Naive thymus-derived CD4-positive, alpha-beta T cell (primary cell): ENCODE measurements at places on chromosomes 5 and 9. TPM values are rescaled to one million over a fixed set of nuclear protein-coding genes. Genes with fewer than 3 reads are reported as not detected.

The GMCL2 gene
- not detected for total RNA-seq

The XPA gene
- total RNA-seq, result 19.4 TPM

- H3K27me3 ChIP-seq, result peaks cover 3% of the 10 kb centered on the region
- peaks cover 6% of the 10 kb centered on the region for H3K4me1 ChIP-seq
- DNase-seq, result no peak
- no peak overlapping the region for H3K4me3 ChIP-seq
- H3K36me3 ChIP-seq, result no peaks in the 10 kb centered on the region
Measured at GRCh38 chr5:14141764-14142163, 1.4 kb upstream of the TRIO start.

DNA sequence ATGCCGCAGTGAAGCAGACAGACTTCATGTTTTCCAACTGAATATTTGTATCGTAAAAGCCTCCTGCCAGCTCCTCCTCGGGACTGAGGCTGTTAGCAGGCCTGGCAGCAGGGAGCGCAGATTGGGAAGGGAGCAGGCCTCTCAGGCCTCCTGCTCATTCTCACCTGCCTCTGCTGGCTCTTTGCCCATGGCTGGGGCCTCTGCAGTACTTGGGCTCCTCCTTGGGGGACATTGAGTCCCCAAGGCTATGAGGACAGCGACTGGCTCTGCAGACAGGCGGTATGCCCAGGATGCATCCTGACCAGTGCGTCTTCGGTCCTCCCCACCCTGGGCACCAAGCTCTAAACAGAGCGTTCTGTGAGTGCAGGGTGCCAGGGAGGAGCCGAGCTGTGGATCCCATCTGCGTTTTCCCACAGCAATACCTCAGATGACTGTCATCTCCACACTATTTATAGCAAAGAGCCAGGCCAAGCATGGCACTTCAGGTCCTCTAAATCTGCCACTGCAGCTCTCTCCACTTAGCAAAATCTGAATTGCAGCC is 38.7 kb downstream of the TSTD2 start:
- peaks cover 4% of the 10 kb centered on the region for H3K4me1 ChIP-seq
- no peaks in the 10 kb centered on the region for H3K27me3 ChIP-seq
- no peak overlapping the region for H3K4me3 ChIP-seq
- DNase-seq, result no peak

DNA sequence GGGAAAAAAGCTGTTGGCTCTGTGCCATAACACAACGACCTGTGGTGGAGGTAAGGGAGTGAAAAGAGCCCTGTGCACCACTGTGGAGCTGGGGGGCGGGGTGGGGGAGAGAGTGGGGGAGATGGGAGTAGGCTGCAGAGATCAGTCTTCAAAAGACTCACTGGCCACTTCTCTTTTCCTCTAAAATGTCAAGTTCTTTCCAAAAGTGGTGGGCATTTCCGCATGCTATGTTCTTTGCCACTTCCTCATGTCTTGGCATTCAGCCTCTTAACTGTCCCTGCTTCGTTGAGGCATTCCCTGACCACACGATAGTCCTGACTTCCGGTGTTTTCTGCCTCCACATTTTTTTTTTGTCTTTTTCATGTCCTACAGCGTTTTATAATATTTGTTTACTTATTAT is 2.4 kb upstream of the PPP2R2B start:
- H3K27me3 ChIP-seq, result no peaks in the 10 kb centered on the region
- H3K36me3 ChIP-seq, result no peaks in the 10 kb centered on the region
- peaks cover 4% of the 10 kb centered on the region for H3K4me1 ChIP-seq
- H3K4me3 ChIP-seq, result no peak overlapping the region

The IFNE gene
- total RNA-seq, result not detected

The C9orf43 gene
- total RNA-seq, result 0.84 TPM

DNA sequence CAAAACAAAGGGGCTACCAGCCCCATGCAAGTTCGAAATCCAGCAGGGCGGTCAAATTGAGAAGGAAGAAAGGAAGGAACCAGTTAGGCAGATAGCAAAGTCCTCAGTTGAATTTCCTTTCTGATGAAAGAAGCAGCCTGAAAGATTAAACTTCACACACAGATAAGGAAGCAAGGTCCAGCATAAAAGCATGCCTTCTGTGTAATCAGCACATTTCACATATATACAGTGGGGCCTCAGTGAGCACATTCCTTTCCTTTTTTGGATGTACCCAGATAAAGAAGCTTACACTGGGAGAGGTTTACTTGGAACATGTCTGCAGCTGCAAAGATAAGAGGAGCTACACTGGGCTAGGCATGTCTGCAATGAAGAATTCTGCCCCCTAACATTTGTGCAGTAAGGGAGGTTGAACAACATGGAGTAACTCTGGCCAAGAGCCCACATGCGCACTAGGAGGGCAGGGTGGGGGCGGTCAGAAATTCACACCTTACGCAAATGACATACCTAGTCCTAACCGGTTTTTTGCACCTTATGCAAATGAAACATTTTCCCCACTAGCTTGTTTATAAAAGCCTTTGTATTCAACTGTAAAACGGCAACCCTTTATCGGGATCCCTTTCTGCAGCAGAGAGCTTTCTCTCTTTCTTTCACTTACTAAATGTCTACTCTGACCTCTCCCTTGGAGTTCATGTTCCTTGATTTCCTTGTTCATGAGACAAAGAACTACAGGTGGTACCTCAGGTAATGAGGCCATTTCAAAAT is 149.7 kb upstream of the FBXL17 start:
- no peaks in the 10 kb centered on the region for H3K4me1 ChIP-seq
- H3K4me3 ChIP-seq, result no peak overlapping the region
- H3K36me3 ChIP-seq, result no peaks in the 10 kb centered on the region
- no peak for DNase-seq

The IL17B gene
- total RNA-seq, result not detected

DNA sequence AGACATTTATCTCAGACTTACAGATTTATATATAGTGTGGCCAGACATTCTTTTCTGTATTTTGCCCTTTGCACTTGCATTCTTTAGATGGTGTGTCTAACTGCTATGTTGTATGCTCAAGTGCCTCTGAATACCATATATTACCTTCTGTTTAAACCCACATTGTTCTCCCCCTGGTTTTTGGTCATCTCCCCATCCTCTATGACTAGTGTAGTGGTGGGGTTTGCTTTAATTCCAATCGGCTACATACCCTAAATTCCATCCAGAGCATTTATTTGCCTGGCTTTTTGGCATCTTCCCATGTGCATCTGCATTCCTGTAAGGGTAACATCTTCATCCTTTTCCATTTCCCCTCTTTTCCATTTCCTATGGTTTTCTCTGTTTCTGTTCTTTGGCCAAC is 271.0 kb upstream of the SLC30A5 start:
- no peak overlapping the region for H3K4me3 ChIP-seq
- H3K27ac ChIP-seq, result no peak overlapping the region
- no peak for DNase-seq
- no peaks in the 10 kb centered on the region for H3K4me1 ChIP-seq
- H3K27me3 ChIP-seq, result no peaks in the 10 kb centered on the region

DNA sequence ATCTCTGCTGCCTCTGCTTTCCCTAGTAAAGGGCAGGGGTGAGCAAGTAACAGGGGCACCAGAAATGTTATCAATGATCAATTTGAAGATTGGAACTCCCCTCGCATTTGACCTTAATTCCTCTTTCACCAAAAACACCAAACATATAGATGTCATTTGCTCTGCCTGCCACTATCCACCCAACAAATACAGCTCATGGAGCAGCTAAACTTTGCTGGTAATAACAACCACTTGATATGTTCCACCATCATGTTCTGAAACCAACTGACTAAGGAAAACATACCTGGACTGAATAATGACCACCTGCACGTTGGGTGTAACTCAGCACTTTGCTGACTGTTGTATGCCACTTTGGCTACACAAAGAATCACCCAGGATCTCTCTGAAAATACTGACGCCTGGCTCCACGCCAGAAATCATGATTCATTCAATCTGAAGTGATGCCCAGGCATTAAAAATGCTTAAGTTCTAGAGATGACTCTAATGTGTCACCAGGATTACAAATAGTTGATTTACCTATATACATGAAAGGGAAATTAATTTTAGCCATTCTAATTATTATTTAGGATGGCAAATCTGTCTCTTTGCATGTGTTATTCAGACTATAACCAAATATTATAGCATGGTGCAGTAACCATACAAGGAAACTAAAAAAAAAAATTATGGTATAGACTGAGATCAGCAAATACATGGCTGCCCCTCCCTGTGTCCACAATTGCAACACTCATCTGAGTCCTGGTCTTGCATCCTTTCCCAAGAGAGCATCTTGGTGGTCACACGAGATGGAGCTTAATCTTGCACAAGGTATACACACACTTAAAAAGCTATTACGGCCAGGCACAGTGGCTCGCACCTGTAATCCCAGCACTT is 43.1 kb upstream of the TTC39B start:
- no peaks in the 10 kb centered on the region for H3K27me3 ChIP-seq
- H3K36me3 ChIP-seq, result no peaks in the 10 kb centered on the region
- H3K27ac ChIP-seq, result no peak overlapping the region
- no peak overlapping the region for H3K4me3 ChIP-seq
- DNase-seq, result no peak

The PLK2 gene
- total RNA-seq, result 9.3 TPM
